ENCODE measurements at places on chromosomes 7 and 10. TPM values are rescaled to one million over a fixed set of nuclear protein-coding genes. Genes with fewer than 3 reads are reported as not detected.

The OR2A5 gene
- not detected for total RNA-seq

The DDC gene
- not detected for total RNA-seq

The SOSTDC1 gene
- not detected for total RNA-seq

GRCh38 chr7:4939971-4940728 lies 18.8 kb downstream of the MMD2 start:
- DNase-seq = no peak

DNA sequence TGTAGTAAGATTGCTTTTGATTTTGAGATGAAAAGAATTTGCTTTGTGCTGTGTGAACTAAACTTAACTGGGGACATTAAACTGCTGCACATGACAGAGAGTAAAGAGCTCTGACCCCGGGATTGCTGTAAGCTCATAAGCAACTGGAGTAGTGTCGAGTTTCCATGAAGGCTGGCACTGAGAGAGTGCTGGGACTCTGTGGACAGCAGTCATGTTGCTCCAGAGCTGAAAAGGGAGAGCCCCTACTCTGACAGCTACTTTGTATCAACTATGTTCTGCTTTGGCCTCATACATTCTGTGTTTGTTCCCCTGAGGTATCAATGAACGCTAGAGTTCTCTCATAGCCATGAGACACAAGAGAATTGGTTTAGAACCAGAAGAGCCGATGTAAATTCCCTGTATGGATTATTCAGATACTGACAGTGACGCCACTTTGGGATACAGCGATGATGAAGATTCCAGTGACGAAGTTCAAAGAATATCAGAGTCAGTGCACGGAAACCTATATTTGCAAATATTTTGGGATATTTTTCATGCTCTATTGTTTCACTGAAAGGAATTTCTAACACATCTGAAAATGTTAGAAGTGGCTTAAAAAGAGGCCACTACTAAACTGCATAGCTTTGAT lies 185.9 kb upstream of the DKK1 start:
- no peak for DNase-seq

DNA sequence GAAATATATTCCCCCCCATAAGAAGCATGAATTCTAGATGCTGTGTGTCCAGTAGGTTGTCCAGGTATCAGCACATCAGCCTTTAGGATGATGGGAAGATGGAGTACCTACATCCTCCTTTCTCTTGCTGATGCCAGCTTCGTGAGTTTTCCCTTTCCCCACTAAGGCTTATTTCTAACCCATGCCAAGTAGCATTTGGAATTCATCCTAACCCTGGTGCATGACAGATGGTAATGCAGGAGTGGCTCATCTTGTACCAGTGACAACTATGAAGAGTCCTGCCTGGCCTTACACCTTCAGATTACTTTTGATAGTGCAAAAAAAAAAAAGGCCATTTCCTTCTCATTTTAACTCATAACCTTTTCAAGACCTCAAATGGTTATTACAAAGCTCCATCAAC lies 58.7 kb downstream of the ARHGAP21 start:
- DNase-seq = no peak

- no peak for DNase-seq
These were observed 45.6 kb downstream of the NHLRC2 start for GRCh38 chr10:113899952-113900598.

DNA sequence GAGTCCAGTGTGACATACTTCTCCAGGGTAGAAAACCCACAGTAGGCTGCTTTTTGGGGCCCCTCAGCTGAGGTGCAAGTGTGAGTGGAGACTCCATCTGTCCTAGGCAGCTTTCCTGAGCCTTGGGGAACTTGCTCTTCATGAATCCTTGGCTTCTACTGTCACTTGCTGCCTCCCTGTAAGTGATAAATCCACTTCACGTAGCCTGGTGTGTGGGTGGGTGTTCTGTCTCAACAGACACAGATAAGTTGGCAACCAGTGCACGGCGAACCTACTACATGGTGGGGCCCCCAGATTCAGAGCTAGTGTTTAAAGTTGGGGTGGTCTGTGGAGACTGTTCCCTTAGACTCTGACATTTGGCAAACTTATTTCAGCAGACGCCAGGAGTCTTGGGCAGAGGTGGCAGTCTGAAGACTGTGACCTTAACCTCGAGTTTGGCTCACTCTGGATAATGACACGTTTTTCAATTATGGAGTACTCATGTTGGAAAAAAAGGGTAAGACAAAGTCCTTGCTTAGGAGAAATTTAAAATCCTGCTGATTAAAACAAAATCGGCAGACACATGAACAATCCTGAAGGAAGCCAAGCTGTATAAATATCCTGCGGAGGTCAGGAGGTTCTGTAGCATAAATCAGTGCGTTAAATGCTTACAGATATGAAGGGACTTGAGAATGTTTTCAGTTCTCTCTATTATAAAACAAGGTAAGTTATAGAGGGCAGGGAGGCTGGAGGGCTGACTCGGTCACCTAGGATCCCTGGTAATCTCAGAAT lies 376.9 kb downstream of the PHTF2 start:
- no peak for DNase-seq

DNA sequence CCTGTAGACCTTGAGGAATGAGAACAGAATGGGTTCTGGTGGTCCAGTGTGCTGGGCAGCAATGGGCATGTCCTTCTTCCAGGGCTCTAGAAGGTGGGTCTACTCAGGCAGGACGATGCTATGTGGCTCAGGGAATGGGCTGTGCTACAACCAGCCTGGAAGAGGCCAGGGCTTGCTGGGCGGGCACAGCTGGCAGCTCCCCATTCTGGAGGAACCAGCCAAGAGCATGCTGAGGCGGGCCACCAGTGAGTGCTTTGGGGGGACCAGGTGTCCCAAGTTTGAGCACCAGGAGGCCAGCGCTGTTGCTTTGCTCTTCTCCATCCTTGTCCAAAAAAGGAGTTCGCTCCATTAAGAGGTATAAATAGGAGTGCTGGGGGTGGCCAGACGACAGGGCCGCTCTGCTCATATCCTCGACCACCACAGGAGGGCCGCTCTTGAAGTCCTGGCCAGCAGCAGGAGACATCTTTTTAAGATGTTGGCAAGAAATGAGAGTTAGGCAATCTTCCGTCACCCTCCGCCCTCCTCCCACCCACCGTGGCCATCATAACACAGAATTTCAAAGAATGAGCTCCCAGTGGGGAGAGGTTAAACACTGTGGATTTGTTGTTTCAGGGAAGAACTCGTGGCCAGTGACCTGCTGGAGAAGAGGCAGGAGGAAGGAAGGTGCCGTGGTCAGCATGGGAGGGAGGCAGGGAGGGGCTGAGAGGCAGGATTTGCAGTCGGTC lies 141.3 kb downstream of the GRK5 start:
- DNase-seq = no peak

- DNase-seq = no peak
These were observed 110.8 kb downstream of the MYL10 start for GRCh38 chr7:101518336-101518735.

DNA sequence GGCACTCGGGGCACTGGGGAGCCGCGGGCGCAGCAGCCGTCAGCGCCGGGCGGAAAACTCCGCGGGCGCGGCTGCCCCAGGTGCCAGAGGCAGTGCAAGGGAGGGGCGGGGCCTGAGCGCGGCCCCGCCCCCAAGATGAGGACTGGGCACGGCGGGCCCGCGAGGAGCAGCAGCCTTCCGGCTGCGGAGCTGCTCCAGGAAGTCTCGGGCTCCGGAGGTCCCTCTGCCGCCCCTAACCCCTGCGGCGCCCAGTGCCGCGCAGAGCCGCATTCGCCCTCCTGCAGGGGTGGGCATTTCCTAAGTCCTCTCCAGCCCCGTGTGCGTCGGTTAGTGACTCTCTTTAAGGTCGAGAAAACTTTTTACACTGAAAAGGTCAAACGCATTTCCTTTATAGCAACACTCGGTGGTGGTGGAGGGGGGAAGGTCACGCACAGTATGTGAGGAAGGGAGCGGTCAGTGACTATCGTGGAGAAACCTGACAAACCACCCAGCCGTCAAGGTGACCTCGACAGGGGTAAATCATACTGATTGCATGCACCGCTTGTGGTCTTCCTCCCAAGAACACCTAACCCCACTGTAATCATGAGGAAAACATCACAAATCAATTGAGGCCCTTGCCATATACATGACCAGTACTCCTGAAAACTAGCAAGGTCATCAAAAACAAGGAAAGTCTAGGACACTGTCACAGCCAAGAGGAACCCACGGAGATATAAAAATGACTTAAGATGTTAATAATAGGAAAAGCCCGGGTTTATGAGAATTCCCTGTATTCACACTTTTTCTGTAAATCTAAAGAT lies at the start of gene ANXA11:
Gene ANXA11, minus strand, starts transcription at position 61 of the 800 bp plus-strand sequence. CDS start 32,676 bp downstream, outside the sequence.
- DNase-seq = no peak

GRCh38 chr7:47610506-47611044 lies 28.7 kb upstream of the TNS3 start:
- DNase-seq = no peak

- no peak for DNase-seq
These were observed 49.3 kb upstream of the AGBL3 start for GRCh38 chr7:134936893-134937510.

- no peak for DNase-seq
These were observed 5.4 kb upstream of the GRM8 start for GRCh38 chr7:127258111-127258510.

- DNase-seq = no peak
These were observed 81.7 kb upstream of the EFCAB10 start for GRCh38 chr7:105662998-105663397.

- no peak for DNase-seq
These were observed 59.4 kb upstream of the AQP1 start for GRCh38 chr7:30852308-30852684.

GRCh38 chr10:112792487-112793201 lies 157.4 kb upstream of the TCF7L2 start:
- DNase-seq = no peak

DNA sequence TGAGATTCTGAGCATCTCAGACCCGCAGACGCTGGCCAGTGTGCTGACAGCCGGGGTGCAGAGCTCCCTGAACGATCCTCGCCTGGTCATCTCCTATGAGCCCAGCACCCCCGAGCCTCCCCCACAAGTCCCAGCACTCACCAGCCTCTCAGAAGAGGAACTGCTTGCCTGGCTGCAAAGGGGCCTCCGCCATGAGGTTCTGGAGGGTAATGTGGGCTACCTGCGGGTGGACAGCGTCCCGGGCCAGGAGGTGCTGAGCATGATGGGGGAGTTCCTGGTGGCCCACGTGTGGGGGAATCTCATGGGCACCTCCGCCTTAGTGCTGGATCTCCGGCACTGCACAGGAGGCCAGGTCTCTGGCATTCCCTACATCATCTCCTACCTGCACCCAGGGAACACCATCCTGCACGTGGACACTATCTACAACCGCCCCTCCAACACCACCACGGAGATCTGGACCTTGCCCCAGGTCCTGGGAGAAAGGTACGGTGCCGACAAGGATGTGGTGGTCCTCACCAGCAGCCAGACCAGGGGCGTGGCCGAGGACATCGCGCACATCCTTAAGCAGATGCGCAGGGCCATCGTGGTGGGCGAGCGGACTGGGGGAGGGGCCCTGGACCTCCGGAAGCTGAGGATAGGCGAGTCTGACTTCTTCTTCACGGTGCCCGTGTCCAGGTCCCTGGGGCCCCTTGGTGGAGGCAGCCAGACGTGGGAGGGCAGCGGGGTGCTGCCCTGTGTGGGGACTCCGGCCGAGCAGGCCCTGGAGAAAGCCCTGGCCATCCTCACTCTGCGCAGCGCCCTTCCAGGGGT lies 703 bp downstream of the RBP3 start:
- no peak for DNase-seq

DNA sequence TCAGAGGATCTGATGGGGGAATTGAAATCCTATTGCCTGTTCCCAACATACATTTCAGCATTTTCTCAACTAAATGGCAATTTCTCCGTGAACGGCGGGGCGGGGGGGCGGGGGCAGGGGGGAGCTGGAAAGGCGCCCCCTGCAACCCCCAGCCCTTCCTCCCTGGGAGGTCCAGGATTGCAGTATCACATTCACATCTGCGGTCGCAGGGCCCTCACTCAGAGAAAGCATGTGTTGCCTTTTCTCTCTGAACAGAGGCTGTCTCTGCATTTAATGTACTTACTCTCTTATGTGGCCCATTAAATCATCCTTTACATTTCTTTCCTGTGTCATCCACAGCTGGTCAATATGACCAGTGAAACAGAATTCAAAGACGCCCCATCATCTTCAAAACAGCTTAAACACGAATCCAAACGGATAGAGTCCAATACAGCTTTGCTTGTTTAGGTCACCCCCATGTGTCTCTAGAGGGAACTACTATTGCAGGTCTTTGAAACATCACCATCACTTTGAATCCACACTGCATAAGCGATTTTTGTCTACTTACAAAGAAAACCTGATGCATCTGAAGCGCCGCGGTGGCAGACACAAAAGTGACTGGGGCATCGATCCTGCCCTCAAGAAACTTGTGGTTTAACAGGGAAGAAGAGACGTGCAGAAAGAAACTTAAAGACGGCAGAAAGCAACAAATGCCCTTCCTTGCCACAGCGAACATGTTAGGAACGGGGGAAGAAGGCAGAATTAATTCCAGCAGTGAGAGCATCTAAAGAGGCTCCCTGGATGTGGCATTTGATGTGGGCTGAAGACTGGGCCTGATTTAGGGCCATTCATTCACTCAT lies 17.0 kb upstream of the ECHDC3 start:
- no peak for DNase-seq

DNA sequence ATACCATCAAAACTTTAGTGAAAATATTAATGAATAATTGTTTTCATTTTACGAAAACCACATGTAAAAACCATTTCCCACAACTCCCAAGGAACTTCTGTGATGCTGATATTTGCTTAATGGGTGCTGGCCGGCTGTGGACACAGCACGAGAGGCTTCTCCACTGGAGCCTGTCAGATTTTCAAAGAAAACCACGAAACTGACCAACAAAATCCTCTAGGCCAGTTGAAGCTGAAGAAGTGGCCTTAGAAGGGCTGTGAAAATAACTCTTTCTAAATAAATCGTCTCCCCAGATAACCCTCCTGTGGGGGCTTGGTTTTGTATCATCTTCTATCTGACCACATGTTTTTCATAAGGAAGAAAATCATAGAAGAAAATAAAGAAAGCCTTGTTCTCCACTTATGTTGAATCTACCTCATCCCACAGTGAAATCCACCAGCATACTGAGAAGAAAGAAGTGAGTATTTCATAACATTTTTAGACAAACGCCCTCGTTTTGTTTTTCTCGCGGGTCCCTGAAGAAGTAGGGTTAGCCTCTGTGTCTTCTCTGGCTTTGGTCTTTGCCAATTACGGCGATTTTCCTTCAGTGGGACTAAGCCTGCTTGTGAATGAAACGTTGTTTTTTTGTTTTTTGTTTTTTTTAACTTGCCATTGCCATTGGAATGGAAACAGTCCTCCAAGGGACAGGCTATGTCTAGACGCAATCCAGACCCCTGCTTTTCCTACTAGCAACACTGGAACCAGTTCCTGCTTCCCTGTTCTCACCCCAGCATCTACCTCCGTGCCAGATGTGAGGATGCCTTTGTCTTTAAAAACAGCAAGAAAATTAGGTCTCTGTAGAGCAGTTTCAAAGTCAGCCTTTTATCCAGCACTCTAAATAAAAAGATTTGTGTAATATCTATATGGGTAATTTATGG lies 123.9 kb downstream of the ADAM12 start:
- no peak for DNase-seq
